ENCODE measurements at places on chromosomes 6 and 20.

DNA sequence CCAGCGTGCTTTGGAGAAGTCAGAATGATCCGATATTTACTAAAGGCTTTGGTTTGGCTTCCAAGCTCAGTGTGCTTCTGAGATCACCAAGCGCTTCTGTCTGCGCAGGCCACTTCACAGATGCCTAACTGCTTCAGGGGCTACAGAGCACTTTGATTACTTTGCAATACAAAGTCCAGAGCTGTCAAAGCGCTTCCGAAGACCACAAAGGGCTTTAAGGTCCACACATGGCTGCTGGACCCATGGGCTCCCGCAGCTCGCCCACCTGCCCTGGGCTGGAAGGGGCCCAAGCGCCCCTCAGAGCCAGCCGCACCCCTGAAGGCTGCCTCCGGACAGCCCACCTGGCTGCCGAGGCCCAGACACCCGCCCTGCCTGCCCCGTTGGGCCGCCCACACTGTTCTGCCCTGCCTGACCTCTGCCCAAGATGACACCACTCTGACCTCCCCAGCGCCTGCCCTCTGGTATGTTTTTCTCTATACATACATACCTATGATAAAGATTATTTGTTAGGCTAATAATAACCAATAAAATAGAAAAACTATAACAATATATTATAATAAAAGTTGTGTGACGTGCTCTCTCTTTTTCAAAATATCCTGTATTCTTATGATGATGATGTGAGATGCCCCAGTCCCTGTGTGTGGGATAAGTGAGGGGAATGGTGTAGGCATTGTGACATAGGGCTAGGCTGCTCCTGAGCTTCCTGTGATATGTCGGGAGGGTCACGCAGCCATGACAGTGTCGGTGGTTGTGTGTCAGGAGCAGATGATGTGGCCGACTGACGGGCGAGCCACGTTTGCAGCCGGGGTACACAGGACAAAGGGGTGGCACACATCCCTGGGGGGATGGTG lies 22.6 kb downstream of the DYNLT1 start:
- DNase-seq: no peak

DNA sequence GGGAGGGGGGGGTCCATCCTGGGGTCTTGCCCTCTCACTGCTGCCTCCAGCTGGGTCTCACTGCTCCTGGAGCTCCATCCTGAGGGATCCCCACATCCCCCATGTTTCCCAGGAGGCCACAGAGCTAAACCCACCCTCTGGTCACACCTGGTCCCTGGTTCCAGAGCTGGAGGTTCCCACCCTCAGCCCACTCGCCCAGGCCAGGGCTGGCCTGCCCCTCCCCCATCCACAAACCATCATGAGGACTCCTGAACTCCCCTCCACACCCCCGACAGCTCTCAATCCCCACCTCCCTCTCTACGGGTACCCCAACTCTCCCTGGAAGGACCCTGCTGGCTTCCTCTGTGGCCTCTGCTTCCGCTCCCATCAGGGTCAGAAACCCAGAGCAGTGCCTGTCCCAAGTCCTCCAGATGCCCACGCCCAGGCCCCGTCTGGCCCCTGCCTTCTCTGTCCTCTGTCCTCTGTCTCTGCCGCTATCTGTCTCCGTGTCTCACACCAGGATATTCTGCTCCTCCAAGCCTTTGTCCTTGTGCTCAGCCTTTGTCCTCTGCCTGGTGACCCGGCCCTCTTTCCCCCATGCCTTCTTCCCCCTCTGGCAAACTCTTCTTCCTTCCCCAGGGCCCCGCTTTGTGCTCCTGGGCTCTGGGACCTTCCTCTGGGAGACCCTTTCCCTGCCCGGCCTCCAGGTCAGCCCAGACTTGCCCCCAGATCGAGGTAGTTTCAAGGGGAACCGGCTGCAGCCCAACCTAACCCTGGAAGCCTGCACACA lies 74.0 kb downstream of the SRC start:
- DNase-seq: no peak

DNA sequence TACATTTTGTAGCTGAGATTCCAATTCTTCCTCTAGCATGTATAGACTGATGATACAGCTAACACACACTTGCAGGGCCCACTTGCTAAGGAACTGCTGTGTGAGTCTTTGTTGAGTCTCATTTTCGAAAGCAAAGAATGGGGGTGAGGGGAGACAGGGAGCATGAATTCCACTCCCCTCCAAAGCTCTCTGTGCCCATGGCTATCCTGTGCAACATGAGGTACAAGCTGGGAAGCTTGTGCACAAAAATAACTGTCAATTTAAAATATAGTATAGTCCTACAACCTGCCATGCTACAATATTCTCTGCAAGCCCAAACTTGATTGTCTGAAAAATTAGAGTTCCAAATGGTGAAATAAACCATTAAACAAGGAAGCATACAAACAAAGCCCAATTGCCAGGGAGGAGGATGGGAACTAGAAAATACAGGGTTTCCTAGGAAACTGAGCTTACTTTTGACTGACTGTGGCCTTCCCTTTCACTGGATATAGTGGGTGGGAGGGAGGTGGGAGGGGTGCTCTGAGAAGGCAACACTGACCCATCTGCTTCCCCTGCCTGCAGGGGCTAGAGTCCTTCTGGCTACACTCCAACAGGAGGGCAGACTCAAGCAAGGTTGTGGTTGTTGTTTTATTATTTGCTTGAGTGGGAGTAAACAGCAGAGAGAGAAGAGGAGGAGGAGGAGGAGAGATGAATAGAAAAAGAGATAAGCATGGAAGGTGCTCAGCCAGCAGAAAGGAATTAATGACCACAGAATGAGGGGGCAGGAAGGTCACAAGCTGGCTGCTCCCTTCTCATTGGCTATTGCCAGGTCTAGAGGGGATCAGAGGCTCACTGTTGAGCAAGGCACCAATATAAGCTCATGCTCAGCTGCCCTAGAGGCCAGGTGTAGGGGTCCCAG lies 84.6 kb downstream of the FYN start:
- no peak for DNase-seq

DNA sequence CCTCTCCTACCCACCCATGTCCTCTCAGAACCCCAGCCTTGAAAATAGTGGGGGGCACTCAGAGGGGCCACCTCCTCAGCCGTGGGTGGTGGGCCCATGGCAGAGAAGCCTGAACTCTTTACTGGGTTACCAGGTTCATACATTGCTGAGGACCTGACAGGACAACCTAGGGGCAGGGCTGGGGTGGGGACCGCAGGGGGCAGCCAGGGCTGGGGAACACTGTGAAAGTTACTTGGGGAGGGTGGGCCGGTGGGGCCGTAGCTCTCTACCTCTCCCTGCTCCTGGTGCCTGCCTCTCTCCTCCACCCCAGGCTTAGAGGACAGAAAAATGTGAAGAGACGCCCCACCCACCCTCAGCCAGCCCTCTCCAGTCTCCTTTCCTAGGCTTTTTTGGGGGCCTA lies 15.4 kb downstream of the MDFI start:
- no peak for DNase-seq

GRCh38 chr20:13718171-13718570 lies 66.5 kb downstream of the ESF1 start:
- no peak for DNase-seq

GRCh38 chr6:25564943-25565342 lies 87.1 kb upstream of the SCGN start:
- DNase-seq: no peak

GRCh38 chr6:54204921-54205591 lies 93.8 kb downstream of the MLIP start:
- no peak for DNase-seq

- no peak for DNase-seq
Measured at GRCh38 chr20:33370291-33370690, 31.0 kb downstream of the CDK5RAP1 start.

- no peak for DNase-seq
Measured at GRCh38 chr6:131004387-131004755, 58.7 kb downstream of the EPB41L2 start.

DNA sequence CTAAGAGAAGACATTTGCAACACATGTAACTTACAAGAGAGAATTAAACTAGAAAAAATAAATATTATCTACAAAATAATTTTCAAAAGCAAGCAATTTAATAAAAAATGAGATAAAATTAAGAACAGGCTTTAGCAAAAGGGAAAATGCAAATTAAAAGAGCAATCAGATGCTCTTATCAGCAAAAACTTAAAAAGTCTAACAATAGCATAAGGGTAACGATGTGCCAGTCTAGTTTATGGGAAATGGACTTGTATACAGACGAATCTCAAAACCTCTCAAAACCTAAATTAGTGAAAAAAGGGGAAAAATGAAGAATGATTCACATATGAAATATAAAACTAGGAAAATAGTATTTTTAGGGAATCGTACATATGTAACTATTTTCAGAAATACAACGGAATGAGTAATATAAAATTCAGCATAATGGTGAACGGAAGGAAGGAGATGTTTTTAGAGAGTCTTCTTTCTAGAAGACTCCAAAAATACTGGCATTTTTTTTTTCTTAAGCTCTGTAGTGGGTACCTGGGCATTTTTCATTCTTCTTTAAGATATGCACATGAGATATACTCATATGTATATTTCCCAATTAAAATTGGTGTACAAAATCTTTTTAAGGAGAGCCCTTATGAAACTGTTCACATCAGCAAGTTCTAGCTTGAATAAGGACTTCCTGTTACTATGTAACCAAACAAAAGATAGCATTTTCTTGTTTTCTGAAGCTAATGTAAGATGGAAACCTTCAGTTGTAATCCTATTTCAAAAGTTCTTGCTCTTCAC lies 927 bp upstream of the MANEA start:
- DNase-seq: no peak

- no peak for DNase-seq
Measured at GRCh38 chr6:157329829-157330228, 6.5 kb upstream of the TMEM242 start.

DNA sequence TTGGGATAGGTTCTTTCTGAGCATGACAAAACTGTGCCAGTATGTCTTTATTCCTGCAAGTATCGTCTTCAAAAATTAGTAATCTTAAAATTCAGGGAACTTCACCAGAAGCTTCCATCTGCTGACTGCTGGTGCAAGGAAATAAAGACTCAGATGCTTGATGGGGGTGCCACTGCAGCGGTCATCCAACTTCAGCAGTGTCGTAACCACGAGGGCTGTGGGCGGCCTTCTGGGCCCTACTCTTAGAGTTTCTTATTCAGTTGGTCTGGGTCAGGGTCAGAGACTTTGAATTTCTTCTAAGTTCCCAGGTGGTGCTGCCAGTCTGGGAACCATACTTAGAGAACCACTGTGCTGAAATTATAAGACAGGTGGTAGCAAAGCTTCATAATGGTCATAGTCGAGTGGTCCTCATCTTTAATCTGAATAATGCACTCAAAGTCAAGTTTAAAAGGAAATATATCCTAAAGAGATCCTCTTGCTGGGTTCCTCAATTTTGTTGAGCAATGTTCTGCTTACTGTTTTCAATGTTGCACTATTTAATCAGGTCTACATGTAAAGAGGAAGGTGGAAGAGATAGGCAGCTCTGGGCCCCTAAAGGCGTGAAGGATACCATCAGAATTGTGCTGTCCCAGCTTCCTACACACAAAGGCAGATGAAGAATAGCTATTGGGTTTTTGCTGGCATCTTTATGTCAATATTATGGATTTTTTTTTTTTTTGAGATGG lies 165.4 kb upstream of the GMDS start:
- no peak for DNase-seq

DNA sequence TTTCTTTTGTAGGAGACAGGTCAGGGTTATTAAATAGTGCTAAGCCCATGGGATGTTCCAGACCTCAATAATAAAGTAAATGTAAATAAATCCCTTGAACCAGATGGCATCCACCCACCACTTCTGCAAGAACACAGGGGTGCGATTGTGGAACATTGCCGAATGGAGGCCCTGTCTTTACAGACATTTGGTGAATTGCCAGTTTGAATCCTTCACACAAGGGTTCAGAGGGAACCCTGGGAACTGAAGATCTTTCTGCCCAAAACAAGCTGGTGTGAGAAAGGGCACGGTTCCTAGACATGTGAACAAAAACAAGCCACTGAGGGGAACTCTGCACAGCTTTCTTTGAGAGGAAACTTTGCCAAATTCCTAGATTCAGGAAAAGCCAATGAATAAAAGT lies 30.2 kb upstream of the RNF8 start:
- DNase-seq: no peak

GRCh38 chr6:32484614-32484998 lies 44.9 kb downstream of the HLA-DRA start:
- no peak for DNase-seq

Measured in NCI-H460 (cell line).